ENCODE measurements at places on chromosomes 2 and 18.

DNA sequence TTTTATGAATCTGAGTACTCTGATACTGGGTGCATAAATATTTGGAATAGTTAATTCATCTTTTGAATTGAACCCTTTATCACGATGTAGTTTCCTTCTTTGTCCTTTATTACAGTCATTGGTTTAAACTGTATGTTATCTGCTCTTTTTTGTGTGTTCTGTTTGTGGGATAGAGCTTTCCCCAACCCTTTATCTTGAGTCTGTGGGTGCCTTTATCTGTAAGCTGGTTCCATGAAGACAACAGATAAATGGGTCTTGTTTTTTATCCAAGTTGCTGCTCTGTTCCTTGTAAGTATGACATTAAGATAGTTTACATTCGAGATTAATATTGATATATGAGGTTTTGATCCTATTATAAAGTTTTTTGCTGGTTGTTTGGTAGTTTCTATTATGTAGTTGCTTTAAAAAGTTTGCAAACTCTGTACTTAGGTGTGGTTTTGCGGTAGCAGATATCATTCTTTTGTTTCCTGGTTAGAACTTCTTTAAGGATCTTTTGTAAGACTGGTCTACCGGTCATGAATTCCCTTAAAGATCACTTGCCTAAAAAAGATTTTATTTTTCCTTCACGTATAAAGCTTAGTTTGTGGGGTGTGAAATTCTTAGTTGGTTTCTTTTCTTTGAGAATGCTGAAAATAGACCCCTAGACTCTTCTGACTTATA lies 1451.3 kb upstream of the SLC39A10 start:
- no peak for DNase-seq

DNA sequence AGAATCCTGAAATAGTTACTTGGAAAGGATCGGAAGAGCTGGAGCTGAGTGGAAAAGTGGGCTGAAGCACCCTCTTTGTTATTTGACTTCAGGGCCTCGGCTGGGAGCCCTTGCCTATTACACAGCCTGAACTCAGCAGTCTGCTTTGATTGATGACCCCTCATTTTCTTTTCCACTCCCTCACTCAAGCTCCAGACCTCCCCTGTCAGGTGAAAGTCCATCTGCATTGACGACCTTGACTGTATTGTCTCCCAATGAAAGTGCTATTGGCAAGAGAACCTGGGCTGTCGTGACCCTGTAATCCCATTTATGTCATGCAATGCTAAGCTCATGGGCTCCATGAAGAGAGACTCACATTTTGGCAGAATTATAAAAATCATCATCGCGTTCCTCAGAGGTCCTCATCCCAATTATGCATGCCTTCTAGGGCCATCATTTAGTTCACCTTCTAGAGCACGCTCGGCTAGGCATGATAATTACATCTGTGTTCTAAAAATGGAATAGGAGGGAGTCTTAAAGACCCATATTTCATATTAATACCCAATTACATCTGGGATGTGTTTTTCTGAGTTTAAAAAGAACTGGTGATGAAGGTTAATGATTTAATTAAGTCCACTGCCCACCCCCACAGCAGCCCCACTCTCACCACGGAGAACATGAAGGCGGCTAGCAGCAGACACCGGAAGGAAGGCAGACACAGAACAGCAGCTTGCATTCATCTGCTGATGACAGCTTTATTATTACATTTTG lies 472.5 kb downstream of the PID1 start:
- DNase-seq: no peak

GRCh38 chr2:30865892-30866681 lies 58.8 kb upstream of the CAPN13 start:
- DNase-seq: no peak

DNA sequence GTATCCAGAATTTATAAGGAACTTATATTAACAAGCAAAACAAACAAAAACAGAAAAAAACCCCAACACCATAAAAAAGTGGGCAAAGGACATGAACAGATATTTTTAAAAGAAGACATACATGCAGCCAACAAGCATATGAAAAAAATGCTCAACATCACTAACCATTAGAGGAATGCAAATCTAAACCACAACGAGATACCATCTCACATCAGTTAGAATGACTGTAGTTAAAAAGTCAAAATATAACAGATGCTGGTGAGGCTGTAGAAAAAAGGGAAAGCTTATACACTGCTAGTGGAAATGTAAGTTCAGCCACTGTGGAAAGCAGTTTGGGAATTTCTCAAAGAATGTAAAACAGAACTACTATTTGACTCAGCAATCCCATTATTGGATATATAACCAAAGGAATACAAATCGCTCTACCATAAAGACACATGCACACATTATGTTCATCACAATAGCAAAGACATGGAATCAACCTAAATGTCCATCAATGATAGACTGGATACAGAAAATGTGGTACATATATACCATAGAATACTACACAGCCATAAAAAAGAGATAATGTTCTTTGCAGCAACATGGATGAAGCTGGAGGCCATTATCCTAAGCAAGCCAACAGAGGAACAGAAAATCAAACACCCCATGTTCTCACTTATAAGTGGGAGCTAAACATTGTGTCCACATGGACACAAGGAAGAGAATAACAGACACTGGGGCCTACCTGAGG lies 25.3 kb downstream of the PREPL start:
- DNase-seq: no peak

DNA sequence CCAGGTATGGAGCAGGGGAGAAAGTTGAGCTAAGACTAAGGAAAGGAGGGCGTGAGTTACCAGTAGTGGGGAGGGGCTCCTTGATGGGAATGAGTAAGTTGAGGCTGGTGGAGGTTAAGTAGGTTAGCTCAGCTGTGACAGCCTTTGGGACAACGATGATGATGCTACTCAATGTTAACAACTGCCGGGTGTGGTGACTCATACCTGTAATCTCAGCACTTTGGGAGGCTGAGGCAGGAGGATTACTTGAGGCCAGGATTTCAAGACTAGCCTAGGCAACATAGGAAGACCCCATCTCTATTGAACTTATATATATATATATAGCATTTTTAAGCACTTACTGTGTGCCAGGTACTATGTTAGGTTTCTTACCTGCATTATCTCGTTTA lies 48.4 kb downstream of the HK2 start:
- no peak for DNase-seq

DNA sequence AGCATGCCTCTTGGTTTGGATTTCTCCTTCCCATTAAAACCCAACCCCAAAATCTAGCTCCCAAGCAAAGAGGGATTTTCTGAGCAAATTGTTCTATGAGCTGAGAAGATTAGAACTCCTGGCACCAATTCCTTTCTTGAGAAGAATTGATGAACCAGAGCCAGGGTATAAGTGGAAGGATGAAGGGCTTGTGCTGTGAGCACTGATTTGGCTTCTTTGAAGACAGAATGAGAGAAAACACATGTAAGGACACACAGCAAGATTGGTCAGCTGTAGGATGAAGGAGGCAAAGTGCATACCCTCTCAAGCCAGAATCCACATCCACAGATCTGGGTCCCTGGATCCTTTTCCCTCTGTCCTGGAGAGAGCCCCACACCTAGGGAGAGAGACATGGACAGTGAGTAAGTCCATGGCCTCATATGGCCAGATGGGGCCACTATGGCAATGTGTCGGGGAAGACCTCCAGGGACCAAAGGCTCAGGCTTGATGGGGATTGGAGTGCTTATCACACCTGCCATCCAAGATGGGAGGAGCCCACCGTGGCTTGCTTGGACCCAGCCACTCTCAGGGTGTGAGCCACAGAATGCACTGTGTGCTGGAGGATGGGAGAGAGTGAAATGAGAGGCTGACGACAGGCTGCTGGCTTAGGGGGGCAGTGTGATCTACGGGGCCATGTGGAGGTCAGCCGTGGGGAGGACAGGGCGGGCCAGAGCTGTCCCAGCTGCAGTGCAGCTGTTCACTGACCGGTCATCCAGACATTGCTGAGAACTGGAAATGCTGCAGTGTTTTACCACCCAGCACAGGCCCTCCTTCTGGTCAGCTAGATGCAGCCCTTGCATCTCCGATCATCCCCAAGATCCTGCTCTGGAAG lies 339.8 kb downstream of the CYP26B1 start:
- DNase-seq: no peak

DNA sequence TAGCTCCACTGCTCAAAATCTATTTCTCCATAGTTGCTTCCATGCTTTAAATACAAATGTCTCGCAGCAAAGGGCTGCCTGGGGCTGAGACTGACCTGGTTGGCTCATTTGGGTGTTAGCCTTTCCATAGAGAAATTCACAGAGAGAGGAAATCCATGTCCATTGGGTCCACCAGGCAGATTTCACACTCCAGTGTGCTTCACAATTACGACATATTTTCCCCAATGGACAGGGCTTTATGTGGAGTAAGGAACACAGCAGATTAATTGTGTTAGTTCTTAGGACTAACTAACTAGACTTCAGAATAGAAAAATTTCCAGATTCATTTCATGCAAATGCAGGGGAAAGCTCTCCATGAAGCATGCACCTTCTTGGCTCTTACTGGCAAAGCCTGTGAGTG lies 180.7 kb downstream of the FBXO15 start:
- no peak for DNase-seq

GRCh38 chr2:170770008-170770605 lies at the start of gene ERICH2:
Gene ERICH2 (plus strand): TSS chr2:170770378. CDS start chr2:170770682, 304 bp downstream.
- DNase-seq: peak; percentile 4

DNA sequence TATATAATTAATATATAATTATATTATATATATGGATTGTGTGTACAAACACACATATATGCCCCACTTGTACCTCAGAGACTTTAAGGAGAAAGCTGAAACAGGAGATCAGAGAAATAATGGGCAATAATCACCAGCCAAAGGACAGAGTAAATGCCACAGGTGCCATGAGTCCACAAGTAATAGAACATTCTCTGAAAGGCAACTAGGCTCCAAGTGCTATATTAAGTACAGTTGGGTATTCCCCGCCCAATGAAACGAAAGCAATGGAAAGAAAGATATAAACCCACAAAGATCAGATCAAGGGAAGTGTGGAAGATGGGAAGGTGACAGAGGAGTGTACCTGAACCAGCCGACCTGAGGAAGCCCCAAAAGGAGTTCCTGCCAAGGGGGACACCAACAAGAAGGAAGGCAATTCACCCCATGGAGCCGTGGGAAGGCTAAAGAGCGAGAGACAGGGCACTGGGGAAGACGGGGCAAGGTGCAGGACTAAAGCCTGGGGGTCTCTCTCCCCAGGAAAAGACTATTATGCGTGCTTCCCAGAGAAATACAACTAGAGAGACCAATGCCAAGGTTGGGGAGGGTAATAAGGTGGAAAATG lies 19.0 kb downstream of the DYM start:
- no peak for DNase-seq
